Mesenteric fat pad (tissue), 1 donor: ENCODE measurements at places on chromosomes 12 and 14. TPM values are rescaled to one million over a fixed set of nuclear protein-coding genes. Genes with fewer than 3 reads are reported as not detected.

- no peak for DNase-seq
Observed at GRCh38 chr12:127957001-127957660, 309.8 kb upstream of the TMEM132C start.

- DNase-seq, result no peak
Observed at GRCh38 chr12:132143336-132144071, 615 bp downstream of the DDX51 start.

- no peak for DNase-seq
Observed at GRCh38 chr12:88435334-88436076, 144.8 kb downstream of the KITLG start.

GRCh38 chr14:102826161-102826560 lies 48.9 kb downstream of the TRAF3 start:
- no peak for DNase-seq

GRCh38 chr12:64780531-64781279 lies 21.5 kb upstream of the GNS start:
- DNase-seq, result peak; percentile 92

The AMDHD1 gene
- total RNA-seq, result 0.42 TPM
